ENCODE measurements at places on chromosomes 16 and 17.

DNA sequence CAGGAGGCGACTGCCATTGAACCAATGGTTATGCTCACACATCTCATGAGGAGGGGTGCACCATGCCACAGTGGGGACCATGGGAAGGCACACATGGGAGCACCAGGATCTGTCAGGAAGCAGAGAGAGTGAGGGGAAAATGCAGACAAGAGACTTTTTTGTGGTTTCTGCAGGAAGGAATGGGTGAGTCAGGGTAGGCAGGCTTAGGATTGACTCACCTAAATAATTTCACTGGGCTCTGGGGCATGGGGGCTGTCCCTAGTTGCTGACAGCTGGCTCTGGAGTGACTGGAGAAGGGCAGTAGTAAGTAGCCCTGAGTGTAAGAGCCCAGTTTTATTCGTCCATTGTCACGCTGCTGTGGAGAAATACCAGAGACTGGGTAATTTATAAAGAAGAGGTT lies 202.4 kb downstream of the AXIN2 start:
- no peak for DNase-seq

GRCh38 chr16:19933740-19934139 lies 49.1 kb upstream of the GPRC5B start:
- no peak for DNase-seq

DNA sequence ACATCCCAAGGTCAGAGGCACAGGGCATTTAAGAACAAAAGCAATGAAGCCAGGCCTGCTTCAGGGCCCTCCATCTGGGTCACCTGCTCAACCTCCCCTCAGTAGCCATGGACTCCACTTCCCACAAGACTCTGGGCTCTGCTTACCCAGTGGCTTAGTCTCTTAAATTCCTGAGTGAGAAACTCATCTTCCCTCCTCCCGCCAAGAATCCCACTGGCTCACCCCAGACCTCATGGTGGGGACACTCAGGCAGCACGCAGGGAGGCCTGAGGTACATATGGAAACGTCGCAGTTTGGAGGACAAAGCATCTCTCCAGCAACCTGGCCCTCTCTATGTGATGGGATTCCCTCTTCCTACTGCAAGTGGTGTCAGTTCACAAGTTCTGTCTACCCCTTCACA lies 326.7 kb upstream of the CDH5 start:
- DNase-seq = no peak

- DNase-seq = no peak
Measured at GRCh38 chr16:88144028-88144511, 192.8 kb downstream of the BANP start.

DNA sequence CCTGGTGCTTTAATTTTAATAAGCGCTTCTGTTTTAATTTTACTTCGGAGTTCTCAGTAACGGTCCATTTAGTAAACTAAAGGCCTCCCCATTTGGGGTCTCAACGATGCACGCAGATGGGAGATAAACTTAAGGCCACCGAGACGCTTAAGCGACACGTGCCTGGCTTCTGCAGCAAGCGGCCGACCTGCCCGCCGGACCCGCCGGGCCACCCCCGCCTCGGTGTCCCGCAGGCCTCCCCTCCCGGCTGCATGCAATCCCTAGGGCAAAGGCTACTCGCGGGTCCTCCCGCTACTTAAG lies 592 bp downstream of the GCSH start:
- no peak for DNase-seq

DNA sequence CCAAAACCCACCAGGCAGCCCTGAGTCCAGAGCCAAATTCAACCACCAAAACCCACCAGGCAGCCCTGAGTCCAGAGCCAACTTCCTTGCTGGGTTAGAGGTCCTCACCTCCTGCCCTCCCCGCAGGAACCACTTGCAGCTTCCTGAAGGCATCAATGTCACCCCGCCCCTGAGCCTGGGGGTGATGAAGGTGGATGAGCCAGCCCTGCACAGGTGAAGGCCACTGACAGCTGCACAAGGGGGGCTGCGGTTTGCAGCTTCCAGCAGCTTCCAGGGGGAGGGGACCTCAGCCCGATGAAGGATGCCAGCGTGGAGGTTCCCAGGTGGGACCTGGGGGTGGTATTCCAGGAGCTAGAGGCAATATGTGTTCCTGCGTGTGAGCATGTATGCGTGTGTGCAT lies 7.6 kb upstream of the CSNK1D start:
- no peak for DNase-seq

DNA sequence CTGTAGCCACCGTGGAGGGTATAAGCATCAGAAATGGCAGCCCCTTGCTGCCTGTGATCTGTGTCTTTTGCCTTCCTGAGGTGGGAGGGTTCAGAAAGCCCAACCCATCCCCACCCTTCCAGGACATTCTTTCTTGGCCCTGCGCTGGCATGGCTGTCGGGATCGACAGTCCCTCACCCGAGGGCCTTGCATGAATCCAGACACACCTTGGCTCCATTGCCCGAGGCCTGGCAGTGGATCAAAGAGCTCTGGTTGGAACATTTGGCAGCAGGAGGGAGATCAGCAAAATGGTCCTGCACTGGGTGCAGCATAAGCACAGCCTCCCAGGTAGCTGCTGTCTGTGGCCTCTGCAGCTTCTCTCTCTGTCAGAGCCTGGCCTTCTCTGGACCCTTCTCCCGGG lies 246.6 kb upstream of the MAF start:
- no peak for DNase-seq

DNA sequence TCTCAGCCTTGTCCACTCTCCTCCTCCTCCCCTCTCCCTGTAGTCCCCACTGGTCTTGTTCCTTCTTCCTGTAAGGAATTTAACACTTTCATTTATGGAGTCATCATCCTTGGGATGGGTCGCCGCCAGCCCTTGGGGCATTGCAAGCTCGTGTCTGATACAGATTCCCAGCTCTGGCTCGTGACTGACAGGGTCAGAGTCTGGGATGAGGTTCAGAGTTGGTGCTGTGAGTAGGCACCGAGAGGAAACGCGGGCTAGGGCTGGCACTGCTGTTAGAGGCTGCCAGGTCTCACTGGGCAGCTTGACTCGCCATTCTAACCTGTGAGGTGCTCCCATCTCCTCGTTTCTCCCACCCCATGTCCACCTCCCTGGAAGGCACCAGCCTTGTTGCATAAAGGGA lies 407.0 kb downstream of the SOX9 start:
- no peak for DNase-seq

- no peak for DNase-seq
Measured at GRCh38 chr16:4850211-4850610, 2.9 kb downstream of the UBN1 start.

- no peak for DNase-seq
Measured at GRCh38 chr16:81442220-81442915, 2.2 kb upstream of the CMIP start.

DNA sequence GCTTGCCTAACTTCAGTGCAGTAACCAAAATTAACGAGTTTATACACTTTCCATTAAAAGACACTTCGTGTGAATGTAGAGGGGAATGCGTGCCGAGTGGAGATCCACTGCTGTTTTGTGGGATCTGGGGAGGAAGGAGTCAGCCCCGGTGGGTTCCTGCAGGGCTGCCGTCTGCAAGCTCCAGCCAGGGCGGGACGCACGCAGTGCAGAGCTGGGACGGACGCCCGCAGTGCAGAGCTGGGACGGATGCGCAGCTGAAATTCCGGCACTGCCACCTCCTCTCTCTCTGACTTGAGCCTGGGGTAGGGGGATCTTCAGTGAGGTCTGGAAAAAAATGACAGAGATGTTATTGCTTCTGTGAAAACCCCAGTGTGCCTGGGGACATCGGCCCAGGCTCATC lies 16.5 kb upstream of the ZC3H18 start:
- no peak for DNase-seq

DNA sequence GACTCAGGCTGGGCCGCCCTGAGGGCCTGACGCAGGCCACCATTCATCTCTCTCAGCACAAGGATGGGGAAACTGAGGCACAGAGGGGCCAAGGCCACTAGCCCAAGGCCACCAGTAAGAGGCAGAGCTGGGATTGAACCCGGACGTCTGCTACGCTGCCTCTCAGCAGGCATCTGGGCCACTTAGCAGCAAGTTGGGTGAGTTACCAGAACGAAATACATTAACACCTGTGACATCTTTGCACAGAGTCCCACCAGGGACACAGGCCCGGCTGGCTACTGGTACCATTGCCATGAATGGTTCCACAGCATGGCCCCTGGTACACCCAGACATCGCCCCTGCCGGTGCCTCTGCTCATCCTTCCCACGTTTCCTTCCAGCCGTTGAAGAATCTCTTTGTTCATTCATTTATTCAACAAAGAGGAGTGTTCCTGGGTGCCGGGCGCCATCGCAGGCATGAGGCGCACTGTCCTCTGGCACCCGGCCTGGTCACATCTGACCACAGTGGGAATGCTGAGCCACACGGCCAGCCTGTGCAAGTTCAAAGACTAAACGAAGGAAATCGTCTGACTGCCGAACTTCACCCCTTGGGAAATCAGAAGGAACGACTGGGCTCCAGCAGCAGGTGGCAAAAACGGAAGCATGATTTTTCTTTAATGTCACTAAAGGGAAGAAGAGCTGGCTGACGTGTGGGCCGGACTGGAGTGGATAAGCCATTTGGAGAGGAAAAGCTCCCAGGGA lies 7.4 kb upstream of the ZNF469 start:
- DNase-seq = no peak

- no peak for DNase-seq
Measured at GRCh38 chr16:797120-797420, 3.5 kb downstream of the GNG13 start.

GRCh38 chr17:54666559-54666958 lies 234.1 kb upstream of the TOM1L1 start:
- DNase-seq = no peak

- DNase-seq = no peak
Measured at GRCh38 chr17:80559825-80560251, 15.2 kb downstream of the RPTOR start.

GRCh38 chr17:7774055-7774521 lies 56.5 kb downstream of the DNAH2 start:
- no peak for DNase-seq
